ENCODE measurements at places on chromosomes 5 and 9.

- DNase-seq = no peak
Measured at GRCh38 chr5:127231118-127231517, 59.5 kb upstream of the MEGF10 start.

- DNase-seq = no peak
Measured at GRCh38 chr9:2603621-2604020, 18.0 kb upstream of the VLDLR start.

DNA sequence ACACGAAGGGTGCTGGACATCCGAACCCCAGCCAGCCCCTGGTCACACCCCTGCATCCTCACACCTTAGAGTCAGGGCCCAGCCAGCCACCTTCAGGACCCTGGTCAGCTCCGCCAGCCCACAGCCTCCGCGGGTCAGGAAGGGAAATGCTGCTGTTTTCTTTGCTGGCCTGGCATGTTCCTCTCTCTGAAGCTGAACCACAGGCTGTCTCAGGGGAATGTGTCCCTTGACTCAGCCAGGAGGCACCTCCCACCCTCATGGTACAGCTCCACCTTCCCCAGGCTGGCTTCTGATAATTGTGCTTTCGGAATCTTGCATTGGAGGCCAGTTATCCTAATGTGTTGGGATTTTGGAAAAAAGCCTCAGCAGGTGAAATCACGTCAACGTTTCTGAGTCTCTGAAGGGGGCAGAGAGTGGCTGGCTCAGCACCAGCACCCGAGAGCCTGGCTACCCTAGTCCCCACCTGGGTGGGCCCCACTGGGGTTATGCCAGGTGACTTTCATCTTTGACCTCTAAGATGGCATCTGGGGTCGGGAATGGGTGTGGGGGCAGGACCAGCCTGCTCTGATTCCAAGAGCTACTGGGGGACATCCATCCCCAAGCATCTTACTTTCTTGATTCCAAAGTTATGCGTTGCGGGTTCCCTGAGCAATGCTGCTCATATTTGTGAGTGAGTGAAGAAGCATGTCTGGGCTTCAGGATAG lies 9.8 kb upstream of the OLFM1 start:
- DNase-seq = no peak

GRCh38 chr9:133233681-133234432 lies 24.8 kb upstream of the OBP2B start:
- DNase-seq = no peak

- no peak for DNase-seq
Measured at GRCh38 chr5:34047774-34048572, 5.0 kb upstream of the C1QTNF3 start.

GRCh38 chr9:121118266-121118665 lies 43.5 kb downstream of the CNTRL start:
- no peak for DNase-seq

- DNase-seq = no peak
Measured at GRCh38 chr9:37353791-37354190, 68.7 kb upstream of the GRHPR start.

DNA sequence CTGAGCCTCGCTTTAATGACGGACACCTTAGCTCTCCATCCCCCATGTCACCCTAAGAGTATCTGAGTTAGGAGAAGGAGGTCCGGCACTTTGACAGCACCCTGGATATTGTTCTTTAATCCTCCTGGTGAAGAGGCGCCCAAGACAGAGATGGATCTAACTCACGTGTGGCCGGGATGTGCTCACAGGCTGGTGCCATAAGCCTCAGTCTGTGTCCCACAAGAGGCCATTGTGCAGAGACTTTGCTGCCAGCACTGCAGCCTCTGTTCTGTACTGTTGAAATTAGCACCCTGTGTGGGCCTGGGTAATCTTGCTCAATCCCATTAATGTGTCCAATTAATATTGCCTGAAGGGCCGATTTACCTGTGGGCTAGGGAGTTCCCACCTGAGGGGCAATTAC lies 37.7 kb downstream of the NXNL2 start:
- no peak for DNase-seq

DNA sequence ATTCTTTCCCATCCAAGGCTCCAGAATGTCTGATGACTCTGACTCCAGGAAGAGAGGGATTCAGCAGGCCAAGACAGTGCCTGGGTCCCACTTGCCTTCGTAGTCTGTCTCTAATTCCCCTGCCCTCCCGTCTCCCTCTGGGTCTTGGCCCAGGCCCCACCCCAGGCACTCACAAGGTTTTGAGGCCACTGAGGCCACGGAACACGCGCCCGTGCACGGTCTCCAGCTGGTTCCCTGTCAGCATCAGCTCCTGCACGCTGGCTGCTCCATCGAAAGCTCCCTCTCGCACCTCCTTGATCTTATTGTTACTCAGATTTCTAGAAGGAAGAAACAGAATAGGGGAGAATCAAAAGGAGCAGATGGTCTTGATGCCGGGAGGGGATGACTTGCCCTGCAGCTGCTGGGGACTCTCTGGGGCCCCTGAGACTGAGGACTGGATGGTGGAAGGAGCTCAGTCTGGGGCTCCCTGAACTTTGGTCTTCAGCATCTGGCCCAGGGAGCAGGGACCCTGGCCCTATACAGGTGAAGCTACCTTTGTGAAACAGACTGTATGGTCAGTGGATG lies 174.6 kb upstream of the PANK3 start:
- DNase-seq = no peak

GRCh38 chr5:2141254-2142000 lies 258.7 kb upstream of the IRX4 start:
- DNase-seq = no peak

DNA sequence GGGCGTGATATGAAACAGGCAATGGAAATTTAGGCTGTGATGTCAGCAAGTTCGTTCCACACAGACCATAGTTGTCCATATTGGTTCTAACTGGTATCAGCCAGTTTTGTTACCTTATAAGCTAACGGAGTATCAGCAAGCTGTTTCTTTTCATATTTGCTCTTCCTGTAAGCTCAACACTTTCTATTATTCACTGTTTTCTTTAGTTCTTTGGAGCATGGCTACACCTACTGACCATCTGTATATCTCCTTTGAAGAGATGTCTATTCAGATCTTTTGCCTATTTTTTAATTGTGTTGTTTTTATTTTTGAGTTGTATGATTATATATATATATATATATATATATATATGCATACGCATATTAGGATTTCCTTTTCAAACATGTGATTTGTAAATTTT lies 1057.2 kb upstream of the CDH10 start:
- DNase-seq = no peak

- DNase-seq = no peak
Measured at GRCh38 chr9:27732494-27732893, 159.2 kb upstream of the C9orf72 start.

DNA sequence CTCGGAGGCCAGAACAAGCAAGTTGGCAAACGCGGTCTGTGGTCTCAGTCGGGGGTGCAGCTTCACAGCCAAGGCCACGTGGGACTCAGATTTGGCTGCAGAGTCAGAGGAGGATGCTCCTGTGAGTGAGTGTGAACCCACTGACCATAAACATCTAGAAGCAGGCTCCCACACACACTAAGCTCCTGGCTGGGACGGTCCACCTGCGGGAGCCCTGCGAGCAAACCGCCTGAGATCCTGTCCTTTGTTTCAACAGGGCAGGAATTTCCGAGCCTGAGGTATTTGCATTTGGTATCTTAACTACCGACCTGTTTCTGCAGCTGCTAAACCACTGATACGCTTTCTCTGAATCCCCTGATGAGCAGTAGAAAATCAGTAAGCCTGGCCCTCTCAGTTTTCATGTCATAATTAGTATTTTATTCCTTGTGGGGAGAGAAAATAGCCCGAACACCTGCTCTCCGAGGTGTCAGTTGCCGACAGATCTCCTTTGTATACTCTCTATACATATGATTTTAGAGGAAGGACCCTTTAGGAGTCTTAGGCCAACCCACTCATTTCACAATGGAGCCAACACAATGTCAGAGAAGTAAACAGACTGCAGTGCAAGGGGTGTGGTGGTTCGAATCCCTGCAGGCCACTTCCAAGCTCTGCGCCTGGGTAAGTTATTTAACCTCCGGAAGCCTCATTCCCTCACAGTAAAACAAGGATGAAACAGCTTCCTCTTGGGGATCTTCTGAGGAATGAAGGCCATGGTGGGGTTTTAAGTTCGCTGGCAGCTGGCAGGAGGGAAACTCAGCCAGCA lies 40.9 kb upstream of the PWWP2A start:
- DNase-seq = no peak

- DNase-seq = no peak
Measured at GRCh38 chr9:73714294-73714693, 562.6 kb downstream of the ANXA1 start.

GRCh38 chr5:40410964-40411635 lies 268.6 kb upstream of the PTGER4 start:
- no peak for DNase-seq

DNA sequence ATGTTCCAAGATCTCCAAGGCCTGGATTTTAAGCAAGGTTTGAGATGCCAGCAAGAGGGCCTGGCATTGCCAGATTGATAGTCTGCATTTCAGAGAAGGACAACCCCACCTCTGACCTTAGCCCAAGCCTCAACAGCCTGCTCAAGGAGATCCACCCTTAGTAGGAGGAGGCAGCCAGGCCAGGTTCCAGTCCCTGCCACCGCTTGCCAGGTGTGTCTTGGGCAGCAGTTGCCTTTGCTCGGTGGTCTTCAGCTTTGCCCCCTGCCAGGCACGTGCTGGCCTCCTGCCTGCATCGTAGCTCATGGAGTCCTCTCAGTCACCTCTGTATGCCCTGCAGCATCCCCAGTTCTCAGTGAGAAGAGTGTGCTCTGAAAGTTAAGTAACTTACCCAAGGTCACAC lies 134.2 kb downstream of the KCNIP1 start:
- DNase-seq = no peak

GRCh38 chr5:76790632-76791290 lies 28.1 kb upstream of the F2RL1 start:
- DNase-seq = no peak

DNA sequence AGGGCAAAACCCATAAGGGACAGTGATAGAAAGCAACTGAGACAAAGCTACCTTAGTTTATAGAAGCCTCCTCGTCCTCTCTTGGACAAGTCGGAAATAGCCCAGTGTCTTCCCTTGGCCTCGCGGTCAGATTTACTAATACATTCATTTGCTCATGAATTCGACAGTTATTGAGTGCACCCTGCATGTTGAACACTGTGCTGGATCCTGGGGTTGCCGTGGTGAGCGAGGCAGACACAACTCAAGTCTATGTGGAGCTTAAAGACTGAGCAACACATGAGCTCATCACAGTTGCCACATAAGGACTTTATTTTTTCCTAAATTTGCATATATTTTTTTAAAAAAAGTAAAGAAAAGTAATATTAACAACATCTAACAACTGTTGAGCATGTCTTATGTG lies 411.1 kb upstream of the ITGA1 start:
- no peak for DNase-seq

DNA sequence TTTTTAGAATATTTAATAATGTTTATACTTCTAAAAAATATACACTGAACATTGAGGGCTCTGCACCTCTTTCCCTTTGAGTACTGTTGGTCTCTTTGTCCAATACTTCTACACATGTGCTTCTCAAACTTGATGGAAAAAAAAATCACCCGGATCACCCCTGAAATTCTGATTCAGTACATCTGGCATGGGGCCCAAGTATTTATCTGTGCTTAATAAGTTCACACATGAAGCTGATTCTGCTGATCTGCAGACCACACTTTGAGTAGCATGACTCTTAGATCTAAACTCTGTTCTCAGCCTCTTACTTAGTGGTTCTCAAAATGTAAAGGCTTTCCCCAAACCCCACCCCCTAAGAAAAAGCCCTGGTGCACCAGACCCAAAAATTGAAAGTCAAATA lies 12.0 kb downstream of the RUSC2 start:
- no peak for DNase-seq

Measured in stimulated activated CD4-positive, alpha-beta T cell treated with anti-CD3 and anti-CD28 coated beads, Interleukin-15, amount 100 ng/mL, for 1 hour (primary cell).